ENCODE measurements at places on chromosomes 16 and 17.

GRCh38 chr17:27818401-27819105 is 18.2 kb upstream of the NOS2 start:
- no peak for DNase-seq

DNA sequence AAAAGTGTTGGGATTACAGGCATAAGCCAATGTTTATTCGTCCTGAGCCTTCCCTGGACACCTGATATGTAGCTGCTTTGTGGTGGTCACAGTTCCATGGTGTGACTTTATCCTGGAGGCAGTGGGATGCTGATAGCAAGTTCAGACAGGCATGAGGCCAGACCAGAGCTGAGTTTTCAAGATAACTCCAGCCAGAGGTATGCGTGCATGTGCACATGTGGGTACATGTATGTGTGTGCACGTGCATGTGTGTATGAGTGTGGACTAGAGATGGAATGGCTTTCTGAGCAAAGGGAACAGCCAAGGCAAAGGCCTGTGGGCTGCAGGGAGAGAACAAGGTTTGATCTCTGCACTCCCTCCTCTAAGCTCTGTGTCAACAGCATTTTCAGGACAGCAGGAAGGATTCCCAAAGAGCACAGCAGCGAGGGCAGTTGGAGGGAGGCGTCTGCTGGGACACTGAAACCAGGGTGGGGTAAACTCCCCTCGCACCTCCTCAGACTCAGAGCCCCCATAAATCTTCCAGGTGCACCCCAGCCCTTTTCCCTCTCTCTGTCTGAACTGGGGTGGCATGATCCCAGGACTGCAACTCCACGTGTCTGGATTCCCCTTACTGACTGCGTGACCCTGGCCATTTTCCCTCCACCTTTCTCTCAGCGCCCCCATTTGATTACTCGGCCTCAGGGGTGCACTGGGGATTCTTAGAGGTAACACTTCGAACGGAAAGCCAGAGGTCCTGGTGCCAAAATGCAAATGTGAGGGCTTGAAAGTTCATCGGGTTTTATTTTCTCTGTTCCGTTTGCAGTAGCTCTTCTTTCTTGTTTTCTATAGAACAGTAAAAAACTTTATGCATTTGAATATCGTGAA is 15.3 kb downstream of the NLRC5 start:
- DNase-seq: no peak

DNA sequence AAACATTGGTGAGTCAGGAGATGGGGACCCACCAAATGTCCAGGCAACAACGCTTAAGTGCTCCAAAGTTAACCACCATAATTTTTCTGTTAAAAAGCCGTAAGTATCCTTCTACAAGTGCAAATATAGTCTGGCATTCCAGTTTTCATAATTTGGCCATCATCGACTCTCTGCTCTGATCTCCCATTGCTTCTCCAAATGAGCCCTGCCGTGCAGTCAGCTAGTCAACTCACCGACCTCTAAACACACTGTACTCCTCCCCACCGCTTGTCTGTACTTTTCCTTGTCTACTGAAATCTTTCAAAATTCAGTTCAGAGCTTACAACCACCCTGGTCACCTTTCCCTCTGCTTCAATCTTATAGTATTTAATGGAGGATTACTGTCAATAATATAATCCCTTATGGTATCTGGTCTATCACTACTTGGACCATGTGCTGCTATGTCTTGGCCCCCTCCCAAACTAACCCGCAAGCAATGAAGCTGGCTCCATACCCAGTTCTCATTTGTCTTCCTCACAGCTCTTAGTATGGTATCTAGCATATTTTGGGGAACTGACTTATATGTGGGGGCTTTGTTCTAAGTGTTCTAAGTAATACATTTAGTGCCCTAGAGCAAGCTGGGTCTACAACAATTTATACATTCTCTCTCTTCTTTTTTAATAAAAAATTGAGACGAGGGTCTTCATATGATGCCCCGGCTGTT is 52.7 kb upstream of the SLC25A19 start:
- DNase-seq: no peak

DNA sequence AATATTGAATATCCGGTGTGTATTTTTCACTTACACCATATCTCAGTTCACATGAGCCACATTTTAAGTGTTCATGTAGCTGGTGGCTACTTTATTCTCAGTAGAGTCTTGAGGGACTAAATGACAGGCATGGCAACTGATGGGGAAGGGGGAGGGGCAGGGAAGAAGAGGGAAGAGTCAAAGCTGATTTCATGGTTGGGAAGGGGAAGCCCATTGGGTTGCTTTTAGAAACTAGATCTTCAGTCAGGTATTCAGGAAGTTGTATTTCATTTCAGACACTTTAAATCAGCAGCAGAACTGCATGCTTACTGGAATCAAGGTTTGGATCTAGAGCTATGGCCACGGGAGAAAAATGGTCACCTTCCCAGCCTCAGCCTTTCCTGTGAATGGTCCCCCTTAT is 2.9 kb upstream of the WIPI1 start:
- no peak for DNase-seq

GRCh38 chr17:345261-345660 is 7.3 kb downstream of the RPH3AL start:
- no peak for DNase-seq

GRCh38 chr17:55743103-55743679 is 7.7 kb upstream of the PCTP start:
- DNase-seq: no peak

GRCh38 chr16:69073181-69073702 is 32.2 kb upstream of the HAS3 start:
- DNase-seq: no peak

- DNase-seq: no peak
Observed at GRCh38 chr16:55047903-55048497, 117.3 kb downstream of the IRX5 start.

DNA sequence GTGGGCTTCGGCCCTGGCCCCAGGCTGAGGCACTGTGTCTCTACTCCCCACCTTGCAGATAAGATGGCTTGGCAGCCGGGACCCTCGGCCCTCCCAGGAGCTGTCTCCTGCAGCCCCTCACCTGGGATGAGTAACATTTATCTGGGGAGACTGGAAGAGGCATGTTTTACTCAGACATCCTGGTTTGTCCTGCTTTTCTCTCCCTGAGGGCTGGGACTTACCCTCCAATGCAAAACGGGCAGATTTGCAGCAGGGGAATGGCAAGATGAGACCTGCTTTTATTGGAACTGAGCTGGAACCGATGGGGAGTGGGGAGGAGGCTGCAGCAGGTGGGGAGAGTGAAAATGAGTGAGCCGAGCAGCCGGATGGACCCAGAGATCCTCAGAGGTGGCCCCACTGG is 27.3 kb upstream of the UBE2G1 start:
- DNase-seq: no peak

GRCh38 chr17:28749516-28750177 is 5.8 kb downstream of the TRAF4 start:
- no peak for DNase-seq

DNA sequence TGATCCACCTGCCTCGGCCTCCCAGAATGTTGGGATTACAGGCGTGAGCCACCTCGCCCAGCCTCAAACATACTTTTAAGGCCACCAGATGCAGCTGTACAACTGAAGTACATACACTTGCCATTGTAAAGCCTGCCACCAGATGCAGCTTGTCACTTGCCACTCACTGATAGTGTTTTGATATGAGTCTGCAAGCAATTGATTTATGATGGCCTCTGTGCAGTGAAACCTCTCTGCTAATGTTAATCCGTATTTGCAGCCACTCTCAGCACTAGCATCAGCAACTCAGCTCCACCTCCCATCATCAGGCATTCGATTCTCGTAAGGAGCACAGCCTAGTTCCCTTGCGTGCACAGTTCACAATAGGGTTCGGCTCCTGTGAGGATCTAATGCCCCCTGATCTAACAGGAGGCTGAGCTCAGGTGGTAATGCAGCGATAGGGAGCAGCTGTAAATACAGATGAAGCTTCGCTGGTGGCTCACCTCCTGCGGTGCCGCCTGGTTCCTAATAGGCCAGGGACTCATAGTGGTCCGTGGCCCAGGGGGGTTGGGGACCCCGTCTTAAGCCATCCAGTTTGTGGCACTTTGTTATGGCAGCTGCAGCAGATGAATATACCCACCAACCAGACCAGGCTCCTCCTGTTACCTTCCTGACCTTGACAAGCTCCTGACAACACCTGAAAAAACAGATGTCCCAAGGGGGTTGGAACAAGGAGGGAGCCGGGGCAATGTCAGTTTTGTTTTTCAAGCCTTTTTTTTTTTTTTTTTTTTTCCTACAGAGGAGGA is 1.3 kb upstream of the HERPUD1 start:
- DNase-seq: no peak

DNA sequence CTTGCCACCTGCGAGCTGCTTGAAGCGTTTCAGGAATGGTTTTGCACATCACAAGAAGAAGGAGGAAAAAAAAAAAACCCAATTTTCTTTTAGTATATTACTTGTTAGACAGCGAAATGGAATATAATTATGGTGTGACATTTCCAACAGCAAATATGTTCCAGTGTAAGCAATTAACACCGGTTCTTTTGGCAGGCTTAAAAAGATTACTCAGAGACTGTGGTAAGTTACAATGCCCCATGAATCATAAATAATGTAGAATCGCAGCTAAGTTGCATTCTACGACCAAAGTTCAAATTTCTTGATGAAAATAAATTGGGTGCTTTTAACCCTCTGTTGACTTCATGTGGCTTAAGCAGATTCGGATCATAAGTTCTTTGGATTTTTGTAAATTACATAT is 245.2 kb downstream of the XYLT1 start:
- DNase-seq: no peak

GRCh38 chr17:68785565-68786486 is 169.4 kb downstream of the ABCA8 start:
- no peak for DNase-seq

DNA sequence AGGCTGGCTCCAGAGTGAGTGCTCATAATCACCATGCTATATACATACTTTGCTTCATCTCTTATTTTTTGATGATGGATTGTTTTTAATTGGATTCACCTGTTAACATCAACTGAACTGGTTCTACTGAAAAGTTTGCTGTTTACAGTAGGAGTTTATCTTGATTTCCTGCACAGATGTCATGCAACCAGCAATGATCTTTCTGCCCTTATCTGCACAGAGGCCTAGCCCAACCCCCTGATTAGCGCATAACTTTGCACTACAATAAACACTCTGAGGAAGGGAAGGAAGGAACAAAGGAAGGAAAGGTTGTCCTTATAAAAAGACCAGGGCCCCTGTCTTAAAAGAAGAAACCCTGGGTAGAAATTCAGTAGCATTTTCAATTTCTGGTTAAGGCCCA is 152.9 kb downstream of the RGS9 start:
- DNase-seq: no peak

- no peak for DNase-seq
Observed at GRCh38 chr17:15886221-15886620, 58.7 kb upstream of the ADORA2B start.

DNA sequence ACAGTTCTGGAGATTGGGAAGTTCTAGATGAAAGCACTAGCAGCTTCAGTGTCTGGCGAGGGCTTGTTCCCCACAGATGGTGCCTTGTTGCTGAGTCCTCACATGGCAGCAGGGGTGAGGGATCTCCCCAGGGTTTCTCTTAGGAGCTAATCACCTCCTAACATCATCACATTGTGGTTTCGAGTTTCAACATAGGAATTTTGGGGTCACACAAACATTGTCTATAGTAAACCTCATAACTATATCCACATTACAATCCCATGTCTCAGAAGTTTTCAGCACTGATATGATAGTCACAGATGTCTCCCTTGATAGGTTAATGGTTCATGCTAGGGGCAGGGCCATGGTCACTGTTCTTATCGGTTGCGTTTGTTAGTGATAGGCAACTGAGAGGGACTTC is 13.8 kb downstream of the CLUAP1 start:
- no peak for DNase-seq

DNA sequence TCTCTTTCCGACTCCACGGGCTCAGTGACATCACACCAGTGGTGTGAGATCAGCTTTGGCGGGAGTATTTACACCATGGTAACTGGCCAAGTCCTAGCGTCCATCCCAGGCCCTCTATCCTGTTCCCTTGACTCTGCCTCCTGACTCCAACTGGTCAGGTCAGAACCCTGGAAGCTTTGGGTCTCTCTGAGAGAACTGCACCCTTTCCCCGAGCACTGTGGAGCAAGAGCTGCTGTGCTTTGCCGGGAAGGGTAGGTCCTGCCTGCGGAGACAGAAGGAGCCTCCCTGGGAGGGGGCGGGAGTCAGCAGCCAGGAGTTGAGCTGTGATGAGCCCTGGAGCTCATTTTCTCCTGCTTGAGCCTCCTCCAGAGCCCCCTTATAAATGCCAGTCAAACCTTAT is 212.1 kb upstream of the TNRC6C start:
- DNase-seq: no peak

DNA sequence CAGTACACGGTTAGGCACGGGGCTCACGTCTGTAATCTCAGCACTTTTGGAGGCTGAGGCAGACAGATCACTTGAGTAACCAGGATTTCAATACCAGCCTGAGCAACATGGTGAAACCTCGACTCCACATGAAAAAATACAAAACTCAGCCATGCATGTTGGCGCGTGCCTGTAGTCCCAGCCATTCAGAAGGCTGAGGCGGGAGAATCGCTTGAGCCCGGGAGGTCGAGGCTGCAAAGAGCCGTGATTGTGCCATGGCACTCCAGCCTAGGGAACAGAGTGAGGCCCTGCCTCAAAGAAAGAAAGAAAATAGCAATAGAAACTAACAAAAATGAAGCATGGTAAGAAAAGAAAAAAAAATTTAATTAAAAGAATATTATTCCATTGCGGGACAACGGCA is 128.0 kb upstream of the CHMP6 start:
- DNase-seq: no peak

DNA sequence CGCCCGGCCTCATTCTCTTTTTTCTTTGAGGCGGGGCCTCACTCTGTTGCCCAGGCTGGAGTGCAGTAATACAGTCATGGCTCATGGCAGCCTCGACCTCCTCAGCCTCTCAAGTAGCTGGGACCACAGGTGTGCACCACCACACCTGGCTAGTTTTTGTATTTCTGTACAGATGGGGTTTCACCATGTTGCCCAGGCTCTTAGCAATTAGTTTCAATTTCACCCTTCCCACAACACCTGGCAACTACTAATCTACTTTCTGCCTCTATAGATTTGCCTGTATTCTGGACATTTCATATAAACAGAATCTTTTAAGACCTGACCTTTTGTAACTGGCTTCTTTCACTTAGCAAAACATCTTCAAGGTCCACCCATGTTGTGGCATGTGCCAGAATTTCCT is 8.0 kb upstream of the NT5M start:
- DNase-seq: no peak

Measured in activated naive CD4-positive, alpha-beta T cell (primary cell).